ENCODE measurements at places on chromosomes 12 and 14. TPM values are rescaled to one million over a fixed set of nuclear protein-coding genes. Genes with fewer than 3 reads are reported as not detected.

GRCh38 chr14:99589031-99589441 is 15.0 kb downstream of the CCDC85C start:
- no peak for DNase-seq
- peaks cover 18% of the 10 kb centered on the region for H3K4me1 ChIP-seq
- H3K4me3 ChIP-seq = no peak overlapping the region

DNA sequence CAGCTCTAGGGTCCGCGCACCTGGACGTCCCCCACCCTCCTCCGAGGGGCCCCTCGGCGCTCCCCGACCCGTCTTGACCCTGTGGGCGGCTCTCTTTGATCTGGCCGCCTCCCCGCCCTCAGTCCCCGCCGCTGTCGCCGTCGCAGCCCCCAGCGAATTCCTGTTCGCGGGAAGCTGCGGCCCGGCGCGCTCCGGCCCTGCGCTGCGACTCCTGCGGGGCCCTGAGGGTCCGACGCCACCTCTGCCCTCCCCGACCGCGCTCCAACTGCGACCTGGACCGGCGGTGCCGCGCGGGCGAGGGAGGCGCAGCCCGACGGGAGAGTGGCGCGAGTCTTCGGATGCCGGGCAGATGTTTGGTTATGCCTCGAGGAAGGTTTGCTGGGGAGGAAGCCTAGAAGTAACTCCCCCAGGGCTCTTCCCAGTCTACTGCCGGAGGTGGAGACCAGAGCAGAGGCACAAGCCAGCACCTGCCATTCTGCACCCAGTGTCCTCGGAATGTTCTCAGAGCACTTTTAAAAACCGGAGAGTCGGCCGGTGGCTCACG is 440 bp upstream of the ISM2 start:
- H3K4me1 ChIP-seq = no peaks in the 10 kb centered on the region
- no peaks in the 10 kb centered on the region for H3K36me3 ChIP-seq
- no peaks in the 10 kb centered on the region for H3K27me3 ChIP-seq
- no peak overlapping the region for H3K27ac ChIP-seq
- DNase-seq = no peak

- no peak overlapping the region for H3K4me3 ChIP-seq
- no peaks in the 10 kb centered on the region for H3K36me3 ChIP-seq
- no peak overlapping the region for H3K27ac ChIP-seq
- no peaks in the 10 kb centered on the region for H3K27me3 ChIP-seq
These were observed 6.2 kb upstream of the CGRRF1 start for GRCh38 chr14:54503486-54503885.

DNA sequence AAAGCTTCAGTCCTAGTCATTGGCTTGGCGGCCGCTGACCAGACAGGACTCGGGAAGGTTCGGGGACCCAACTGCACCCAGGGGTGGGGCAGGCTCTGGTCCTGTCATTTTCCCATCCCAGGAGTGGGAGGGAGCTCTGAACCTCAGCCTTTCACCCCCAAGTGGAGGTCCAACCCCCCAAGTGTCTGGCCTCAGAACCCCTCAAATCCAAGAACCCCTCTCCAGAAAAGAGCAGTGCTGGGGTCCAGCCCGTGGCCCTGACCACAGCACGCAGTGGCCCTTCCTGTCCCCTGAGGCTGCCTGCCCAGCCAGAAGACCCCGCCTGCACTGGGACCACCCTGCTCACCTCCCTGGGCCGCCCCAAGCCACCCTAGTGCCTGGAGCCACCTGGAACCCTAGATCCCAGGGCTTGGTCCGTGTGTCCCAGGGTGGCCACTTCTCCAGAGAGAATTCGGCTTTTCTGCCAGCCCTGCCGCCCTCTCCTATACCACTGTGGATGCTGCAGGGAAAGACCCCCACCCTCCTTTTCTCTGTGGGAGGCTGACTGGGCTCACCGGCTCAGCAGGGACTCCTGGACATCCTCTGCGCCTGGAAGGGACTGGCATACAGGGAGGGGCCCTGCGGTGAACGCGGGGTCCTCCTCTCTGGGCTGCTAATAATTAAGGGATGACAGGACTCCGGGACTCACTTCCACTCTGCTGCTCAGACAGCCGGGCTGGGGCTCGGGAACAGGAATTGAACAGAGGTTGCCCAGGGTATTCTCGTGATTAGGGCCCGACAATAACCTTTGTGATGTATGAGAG is 326.9 kb upstream of the SFSWAP start:
- H3K27ac ChIP-seq = no peak overlapping the region
- H3K4me3 ChIP-seq = no peak overlapping the region
- no peak for DNase-seq
- no peaks in the 10 kb centered on the region for H3K4me1 ChIP-seq
- H3K36me3 ChIP-seq = no peaks in the 10 kb centered on the region
- H3K27me3 ChIP-seq = no peaks in the 10 kb centered on the region

GRCh38 chr14:21014761-21015190 is 10.1 kb downstream of the NDRG2 start:
- no peak overlapping the region for H3K27ac ChIP-seq
- no peak overlapping the region for H3K4me3 ChIP-seq
- H3K4me1 ChIP-seq = no peaks in the 10 kb centered on the region
- peak; percentile 72 for DNase-seq
- H3K27me3 ChIP-seq = no peaks in the 10 kb centered on the region

DNA sequence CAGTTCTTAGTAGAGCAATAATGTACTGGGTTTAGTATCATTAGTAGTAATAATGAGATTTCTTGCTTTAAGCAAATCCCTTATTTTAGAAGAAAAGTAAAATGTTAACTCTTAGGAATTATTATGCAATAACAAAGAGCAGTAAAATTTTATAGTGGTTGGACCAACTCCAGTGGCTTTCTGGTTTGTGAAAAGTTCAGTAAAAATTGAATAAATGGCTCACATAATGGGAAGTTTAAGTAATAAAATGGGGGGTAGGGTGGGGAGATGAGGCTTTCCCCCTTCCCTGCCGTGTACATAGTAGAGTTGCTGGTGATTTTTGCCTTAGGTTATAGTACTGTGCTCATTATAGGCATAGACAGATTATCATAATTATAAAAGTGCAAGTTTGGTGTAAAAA is 250.5 kb upstream of the ATP2B1 start:
- no peaks in the 10 kb centered on the region for H3K4me1 ChIP-seq
- H3K36me3 ChIP-seq = no peaks in the 10 kb centered on the region
- H3K27me3 ChIP-seq = no peaks in the 10 kb centered on the region
- no peak for DNase-seq
- no peak overlapping the region for H3K4me3 ChIP-seq

- no peaks in the 10 kb centered on the region for H3K27me3 ChIP-seq
- H3K4me3 ChIP-seq = no peak overlapping the region
- no peak overlapping the region for H3K27ac ChIP-seq
These were observed 607.1 kb downstream of the SOX5 start for GRCh38 chr12:23342407-23342806.

DNA sequence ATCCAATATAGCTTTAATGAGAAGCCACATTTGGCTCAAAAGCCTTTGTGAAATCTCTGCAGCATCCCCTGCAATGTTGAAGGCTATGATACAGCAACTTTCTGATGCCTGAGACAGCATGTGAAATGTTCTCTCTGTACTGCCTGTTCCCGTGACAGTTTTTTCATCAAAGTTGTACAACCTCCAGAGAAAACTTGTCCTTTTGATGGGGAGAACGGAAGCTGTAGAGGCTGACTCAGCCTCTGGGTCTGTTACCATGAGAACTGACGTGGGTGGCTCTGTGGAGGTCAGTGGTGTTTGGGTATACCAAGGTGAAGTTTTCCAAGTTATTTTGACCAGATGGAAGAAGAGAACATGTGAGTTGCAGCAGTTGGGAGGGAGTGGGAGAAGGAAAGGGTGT is 17.0 kb downstream of the SLC4A8 start:
- H3K27me3 ChIP-seq = no peaks in the 10 kb centered on the region
- DNase-seq = no peak
- H3K36me3 ChIP-seq = no peaks in the 10 kb centered on the region
- no peaks in the 10 kb centered on the region for H3K4me1 ChIP-seq

GRCh38 chr14:28608443-28608842 is 158.1 kb upstream of the FOXG1 start:
- H3K4me1 ChIP-seq = no peaks in the 10 kb centered on the region
- H3K36me3 ChIP-seq = no peaks in the 10 kb centered on the region
- no peak for DNase-seq
- H3K27ac ChIP-seq = no peak overlapping the region
- no peak overlapping the region for H3K4me3 ChIP-seq

DNA sequence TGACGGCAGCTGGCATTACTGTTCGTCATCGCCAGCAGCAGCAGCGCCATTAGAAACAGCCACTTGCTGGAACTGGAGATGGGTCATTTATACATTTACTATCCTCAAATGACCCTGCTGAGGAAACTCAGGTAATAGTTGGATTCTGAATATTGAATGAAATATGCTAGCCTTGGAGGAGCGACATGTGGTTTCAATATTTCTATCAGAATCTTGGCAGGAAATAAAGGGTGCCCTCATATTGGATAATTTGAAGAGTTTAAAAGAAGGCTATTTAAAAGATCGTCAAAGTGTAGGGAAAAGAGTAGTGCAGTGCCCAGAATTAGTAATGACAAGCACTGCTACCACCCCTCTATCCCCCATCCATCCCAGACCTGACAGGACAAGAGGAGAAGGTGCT is 109.6 kb upstream of the CPM start:
- no peaks in the 10 kb centered on the region for H3K27me3 ChIP-seq
- H3K4me1 ChIP-seq = peaks cover 20% of the 10 kb centered on the region
- DNase-seq = no peak
- no peak overlapping the region for H3K4me3 ChIP-seq
- H3K27ac ChIP-seq = no peak overlapping the region

GRCh38 chr14:65769151-65769550 is 356.6 kb downstream of the FUT8 start:
- no peak overlapping the region for H3K27ac ChIP-seq
- H3K4me3 ChIP-seq = no peak overlapping the region
- no peaks in the 10 kb centered on the region for H3K4me1 ChIP-seq
- H3K27me3 ChIP-seq = no peaks in the 10 kb centered on the region
- DNase-seq = no peak

The SLC5A8 gene
- total RNA-seq = not detected

Data from right lobe of liver (tissue), 6 donors.